ENCODE measurements at places on chromosomes 7 and 10. TPM values are rescaled to one million over a fixed set of nuclear protein-coding genes. Genes with fewer than 3 reads are reported as not detected.

- no peak for DNase-seq
Observed at GRCh38 chr10:132138133-132138532, 48.6 kb upstream of the DPYSL4 start.

GRCh38 chr7:150942001-150942590 is 36.0 kb downstream of the KCNH2 start:
- peak; percentile 73 for DNase-seq

GRCh38 chr7:5477126-5477525 is 53.5 kb upstream of the TNRC18 start:
- DNase-seq: no peak

DNA sequence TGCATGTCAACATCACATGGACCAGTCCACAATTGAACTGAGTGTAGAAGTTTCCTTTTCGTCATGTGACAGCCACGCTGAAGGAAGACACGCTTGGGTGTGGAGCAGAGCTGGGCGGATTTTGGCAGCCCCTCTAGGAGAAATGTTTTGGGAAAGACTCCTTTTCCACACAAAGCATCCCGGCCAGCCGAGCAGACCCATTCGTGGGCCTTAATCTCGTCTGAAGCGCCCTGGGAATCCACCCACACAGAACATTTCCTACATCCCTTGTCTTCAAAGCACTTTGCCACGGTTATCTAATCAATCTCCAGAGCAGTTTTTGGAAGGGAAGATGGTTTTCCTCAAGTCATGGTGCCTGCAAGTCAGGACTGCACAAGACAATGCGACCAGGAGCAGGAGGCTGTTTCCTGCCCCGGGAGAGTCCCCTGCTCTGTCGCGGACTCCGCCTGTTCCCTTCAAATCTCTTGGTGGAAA is 8.4 kb upstream of the IFT22 start:
- no peak for DNase-seq

TAF3 gene
- 13.0 TPM for total RNA-seq

- no peak for DNase-seq
Observed at GRCh38 chr7:135448753-135449152, 61.1 kb downstream of the CNOT4 start.

DNA sequence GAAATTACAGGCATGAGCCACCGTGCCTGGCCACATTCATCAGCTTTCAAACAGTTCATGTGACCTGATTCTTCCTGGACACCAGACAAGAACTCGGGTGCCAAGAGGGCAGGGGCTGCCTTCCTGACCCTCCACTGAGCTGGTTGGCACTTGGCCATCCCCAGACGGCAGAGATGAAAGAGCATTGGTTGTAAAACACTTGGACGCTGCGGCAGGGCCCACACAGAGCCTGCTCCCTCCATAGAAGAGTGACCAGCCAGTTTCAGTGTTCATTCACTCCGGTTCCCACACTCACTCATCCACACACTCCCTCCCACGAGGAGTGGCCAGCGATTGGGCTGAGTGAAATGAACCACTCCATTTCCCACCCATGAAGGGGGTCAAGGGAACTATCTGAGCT is 112.3 kb downstream of the ITGB8 start:
- no peak for DNase-seq

DNA sequence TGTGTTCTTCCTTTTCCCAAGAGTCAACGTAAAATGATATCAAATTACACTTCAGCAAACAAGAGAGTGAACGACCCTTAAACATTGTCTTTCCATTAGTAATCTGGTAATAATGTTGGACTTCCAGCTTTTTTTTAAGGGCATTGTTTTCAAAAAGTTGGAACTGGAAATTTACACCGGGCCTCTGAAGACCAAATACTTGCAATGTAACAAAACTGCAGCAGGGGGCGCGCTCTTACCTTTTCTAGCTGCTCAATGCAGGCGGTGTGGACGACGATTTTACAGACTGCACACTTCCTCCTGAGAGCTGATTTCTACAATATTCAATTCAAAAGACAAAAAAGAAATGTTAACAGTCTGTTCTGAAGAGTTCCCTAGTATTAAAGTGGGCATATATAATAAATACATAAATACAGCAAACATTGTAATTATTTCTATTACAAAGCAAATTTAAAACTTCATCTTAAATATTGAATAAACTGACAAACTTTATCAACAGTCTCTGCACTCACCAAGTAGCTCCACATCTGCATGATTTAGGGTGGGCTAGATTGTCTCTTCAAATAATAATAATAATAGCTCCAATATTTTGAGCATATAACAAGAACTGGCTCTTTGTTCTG is 190.4 kb downstream of the DGKI start:
- DNase-seq: peak; percentile 72

DNA sequence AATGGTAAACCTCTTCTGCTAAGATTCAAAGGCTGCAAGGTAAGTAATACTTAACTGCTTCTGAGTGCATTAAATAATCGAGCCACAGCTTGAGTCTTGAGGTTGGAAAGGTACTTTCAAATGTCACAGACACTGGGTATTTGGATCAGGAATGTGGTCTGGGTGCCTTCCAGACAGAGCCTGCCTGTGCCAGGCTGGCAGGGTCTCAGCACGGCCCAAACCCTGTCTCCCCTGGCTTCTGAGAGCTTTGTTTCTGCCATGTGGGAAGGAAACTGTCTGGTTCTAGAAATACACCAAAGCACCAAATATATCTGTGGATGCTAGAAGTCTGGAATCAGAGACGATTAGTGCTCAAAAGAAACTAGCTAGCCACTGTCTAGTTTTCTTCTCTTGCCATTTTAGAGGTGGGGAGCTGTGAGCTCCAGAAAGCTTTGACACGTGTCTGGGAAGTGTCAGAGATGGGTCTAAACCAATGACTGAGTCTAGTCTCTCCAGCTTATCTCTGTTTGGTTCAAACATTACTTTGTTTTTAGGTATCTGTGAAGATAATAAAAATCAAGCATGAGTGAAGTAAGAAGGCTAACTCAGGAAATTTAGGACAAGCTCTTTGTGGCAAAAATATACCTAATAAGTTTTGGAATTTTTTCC is 162.8 kb downstream of the CYP26A1 start:
- DNase-seq: no peak

DNA sequence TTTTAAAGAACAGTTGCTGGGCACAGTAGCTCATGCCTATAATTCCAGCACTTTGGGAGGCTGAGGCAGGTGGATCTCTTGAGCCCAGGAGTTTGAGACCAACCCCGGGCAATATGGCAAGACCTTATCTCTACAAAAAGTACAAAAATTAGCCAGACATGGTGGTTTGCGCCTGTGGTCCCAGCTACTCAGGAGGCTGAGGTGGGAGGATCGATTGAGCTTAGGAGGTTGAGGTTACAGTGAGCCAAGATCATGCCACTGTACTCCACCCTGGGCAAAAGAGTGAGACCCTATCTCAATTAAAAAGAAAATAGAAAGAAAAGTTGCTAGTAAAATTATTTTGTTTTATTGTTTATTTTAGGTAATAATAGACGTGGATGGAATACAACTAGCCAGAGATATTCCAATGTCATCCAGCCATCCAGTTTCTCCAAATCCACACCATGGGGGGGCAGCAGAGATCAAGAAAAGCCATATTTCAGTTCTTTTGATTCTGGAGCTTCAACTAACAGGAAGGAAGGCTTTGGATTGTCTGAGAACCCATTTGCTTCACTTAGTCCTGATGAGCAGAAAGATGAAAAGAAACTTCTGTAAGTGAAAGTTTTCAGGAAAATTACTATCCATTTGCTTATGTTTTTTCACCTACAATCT is 3.0 kb downstream of the NUP42 start:
- DNase-seq: no peak

GRCh38 chr7:80414331-80414730 is 97.5 kb downstream of the GNAT3 start:
- DNase-seq: no peak

NYAP1 gene
- 0.13 TPM for total RNA-seq

NEBL gene
- total RNA-seq: not detected

NKX2-3 gene
- not detected for total RNA-seq

GRCh38 chr7:81491573-81491972 is 278.3 kb downstream of the HGF start:
- DNase-seq: no peak

GRCh38 chr10:127275793-127276450 is 79.5 kb upstream of the INSYN2A start:
- DNase-seq: no peak

DNA sequence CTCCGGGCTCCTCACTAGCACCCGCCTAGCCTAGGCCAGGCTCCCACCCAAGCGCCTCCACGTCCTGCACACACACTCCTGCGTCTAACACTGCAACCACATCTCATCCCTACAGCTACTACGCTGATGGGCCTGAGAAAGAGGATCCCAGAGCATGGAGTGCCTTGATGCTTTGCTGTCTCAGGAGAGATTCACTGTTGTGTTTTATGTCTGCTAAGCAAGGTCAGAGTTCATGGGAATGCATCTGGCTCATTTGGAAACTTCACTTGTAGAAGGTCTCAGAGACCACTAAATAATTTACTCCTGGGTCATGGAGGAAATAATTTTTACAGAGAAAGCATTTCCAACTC is 88.7 kb downstream of the SLIT1 start:
- DNase-seq: no peak

GRCh38 chr10:122740640-122741039 is 41.0 kb upstream of the C10orf120 start:
- DNase-seq: no peak

GRCh38 chr10:132063432-132063831 is 2.3 kb upstream of the JAKMIP3 start:
- no peak for DNase-seq

GRCh38 chr10:72030762-72031543 is 57.4 kb downstream of the SPOCK2 start:
- no peak for DNase-seq

ZNF138 gene
- 8.3 TPM for total RNA-seq

DNA sequence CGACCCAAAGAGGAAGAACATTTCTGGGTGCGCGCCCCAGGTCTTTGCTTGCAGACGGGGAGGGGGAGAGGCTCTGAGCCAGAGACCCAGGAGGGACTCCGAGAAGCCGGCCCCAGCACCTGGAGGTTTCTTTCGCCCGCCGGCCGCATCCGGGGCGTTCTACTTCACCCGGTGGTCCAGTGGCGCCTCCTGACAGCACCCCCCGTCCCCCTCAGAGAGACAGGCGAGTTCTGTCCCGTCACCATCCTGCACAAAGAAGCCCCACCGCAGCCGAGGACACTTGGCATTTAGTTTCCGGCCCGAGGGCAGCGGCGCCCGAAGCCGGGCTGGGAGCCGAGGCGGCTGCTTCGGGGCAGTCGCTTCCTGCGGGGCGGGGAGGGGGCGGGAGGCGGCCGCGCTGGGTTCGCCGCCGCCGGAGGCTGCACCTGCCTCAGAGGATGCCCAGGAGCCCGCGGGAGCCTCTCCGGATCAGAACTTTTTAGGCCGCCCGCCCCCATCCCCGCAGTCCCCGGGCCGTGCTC is at the start of gene TMEM178B:
TSS of gene TMEM178B (plus strand) at position 424 of the 521 bp plus-strand sequence.
- DNase-seq: peak; percentile 44

DNA sequence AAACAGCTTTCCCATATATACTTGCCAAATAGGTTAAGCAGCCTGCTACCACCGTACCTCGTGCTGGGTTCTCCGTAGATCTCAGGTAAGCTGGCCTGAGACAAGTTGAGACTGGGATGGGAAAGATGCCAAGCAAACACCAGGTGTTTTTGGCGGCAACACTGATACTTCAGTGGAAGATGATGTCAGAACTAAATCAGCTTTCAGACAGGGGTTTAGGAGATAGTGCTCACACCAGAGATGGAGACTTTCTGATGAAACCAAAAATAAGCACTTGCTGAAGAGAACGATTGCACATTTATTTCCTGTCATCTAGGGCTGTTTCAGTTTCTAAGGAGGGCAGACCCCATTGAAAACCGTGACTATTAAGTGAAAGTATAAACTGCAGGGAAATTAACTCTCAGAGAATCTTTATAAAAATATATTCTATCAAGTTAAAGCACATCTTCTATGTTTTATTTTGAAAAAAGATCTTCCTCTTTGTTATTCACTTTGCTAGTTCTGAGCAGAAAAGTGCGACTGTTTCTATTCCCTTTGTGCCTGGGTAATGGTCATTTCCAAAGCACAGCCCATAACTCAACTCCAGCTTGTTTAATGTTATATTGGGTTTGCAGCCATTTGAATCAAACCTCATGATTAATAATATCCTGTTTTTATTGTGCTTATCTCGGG is 149.9 kb downstream of the CPED1 start:
- DNase-seq: no peak

OR13A1 gene
- total RNA-seq: not detected

DNA sequence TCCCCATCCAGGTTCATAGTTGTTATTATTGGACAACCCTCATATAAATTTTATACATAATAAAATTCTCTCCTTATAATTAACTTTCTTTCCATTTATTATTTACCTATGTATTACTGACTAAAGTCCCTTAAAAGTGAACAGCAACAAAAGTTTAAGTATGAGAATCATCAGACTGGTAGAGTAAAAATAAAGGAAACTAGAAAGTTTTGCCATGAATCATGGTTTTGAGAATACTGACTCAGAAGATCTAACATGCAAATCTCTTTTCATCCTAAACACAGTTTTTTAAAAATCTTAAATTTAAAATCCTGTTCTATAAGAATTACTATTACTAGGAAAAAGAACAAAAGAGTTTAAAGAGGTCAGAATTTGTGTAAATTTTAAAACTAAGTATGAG is 32.1 kb downstream of the HERC4 start:
- DNase-seq: no peak

- DNase-seq: no peak
Observed at GRCh38 chr7:112211348-112211907, 4.9 kb downstream of the ZNF277 start.

- DNase-seq: no peak
Observed at GRCh38 chr7:94389381-94389780, 5.3 kb upstream of the COL1A2 start.

GRCh38 chr7:117555260-117555659 is 75.4 kb downstream of the CFTR start:
- no peak for DNase-seq

DNA sequence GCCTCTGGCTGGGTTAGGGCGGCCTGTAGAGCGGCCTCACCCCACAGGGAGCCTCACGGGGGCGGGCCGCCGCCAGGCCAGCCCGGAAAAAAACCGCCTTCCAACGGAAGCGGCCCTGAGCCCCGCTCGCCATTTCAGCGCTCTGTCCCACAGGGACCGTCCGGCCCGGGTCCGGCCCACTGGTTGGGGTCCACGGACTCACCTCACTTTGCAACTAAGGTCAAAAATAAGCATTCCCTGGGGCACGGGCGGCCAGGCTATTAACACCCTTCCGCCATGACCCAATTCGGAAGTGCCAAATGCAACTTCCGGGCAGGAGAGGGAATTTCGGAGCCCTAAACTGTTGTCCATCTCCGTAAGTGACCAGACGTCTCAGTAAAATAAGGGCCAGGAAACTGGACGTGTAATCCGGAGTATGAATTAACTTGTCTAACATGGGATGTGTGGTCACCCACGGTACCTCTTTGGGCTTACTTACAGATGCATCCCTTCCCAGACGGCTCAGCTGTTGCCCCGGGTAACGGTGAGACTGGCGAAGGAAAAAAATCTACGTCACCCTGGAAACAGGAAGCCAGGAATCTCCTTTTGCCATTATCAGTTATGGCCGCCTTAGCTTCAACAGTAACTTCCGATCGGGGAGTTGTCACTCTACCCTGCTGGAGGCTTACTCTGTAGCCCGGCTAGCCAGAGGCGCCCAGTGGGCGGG is at the start of gene BBIP1:
TSS of gene BBIP1 (minus strand) at position 538 of the 706 bp plus-strand sequence. CDS start 1,023 bp downstream, outside the sequence.
- no peak for DNase-seq
